AG04449 (cell line): ENCODE measurements at places on chromosomes 7 and 10.

DNA sequence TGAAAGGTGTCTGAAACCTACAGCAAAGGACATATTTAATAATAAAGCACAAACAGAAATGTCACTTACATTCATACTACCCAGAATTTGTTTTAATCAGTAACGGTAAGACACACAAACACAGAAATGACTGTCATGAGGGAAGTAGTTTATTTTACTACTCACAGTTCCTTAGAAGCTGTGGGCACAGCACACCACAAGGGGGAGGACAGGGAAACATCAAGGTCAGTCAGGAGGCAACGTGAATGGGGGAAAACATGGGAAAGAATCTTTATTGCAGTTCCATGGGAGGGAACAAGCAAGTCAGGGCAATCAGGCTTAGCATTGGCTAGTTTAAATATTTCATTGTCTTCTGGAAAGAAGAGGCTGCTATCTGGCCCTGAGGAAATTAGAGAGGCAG is 123.8 kb upstream of the PDSS1 start:
- DNase-seq = no peak

DNA sequence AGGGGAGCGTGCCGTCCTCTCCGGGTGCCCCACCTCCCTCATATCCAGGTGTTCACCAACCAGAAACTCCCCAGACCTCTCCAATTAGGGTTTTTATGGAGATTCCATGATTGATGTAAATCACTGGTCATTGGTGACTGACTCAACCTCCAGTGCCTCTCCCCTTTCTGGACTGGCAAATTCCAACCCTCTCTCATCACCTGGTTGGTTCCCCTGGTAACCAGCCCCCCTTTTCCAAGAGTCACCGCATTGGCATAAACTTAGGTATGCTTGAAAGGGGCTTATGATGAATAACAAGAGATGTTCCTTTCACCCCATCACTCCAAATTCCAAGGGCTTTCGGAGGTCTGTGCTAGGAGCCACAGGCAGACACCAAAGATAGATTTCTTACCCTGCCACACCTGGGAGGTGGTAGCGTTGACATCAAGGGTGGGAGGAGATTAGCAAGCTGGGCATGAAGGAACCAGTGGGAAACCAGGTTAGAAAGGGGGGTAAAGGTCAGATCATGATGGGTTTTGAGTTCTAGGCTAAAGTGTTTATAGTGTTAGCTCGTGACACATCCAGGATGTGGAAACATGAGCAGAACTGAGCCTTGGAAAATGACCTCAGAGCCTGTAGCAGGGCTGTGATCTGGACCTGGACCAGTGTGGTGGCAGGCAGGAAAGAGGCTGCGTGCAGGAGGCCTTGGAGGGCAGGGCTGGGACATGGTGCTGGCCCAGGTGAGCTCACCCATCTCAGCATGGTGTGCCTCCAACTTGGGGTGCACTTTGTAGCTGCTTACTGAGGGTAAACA is 45.1 kb downstream of the CAMK1D start:
- DNase-seq = no peak

DNA sequence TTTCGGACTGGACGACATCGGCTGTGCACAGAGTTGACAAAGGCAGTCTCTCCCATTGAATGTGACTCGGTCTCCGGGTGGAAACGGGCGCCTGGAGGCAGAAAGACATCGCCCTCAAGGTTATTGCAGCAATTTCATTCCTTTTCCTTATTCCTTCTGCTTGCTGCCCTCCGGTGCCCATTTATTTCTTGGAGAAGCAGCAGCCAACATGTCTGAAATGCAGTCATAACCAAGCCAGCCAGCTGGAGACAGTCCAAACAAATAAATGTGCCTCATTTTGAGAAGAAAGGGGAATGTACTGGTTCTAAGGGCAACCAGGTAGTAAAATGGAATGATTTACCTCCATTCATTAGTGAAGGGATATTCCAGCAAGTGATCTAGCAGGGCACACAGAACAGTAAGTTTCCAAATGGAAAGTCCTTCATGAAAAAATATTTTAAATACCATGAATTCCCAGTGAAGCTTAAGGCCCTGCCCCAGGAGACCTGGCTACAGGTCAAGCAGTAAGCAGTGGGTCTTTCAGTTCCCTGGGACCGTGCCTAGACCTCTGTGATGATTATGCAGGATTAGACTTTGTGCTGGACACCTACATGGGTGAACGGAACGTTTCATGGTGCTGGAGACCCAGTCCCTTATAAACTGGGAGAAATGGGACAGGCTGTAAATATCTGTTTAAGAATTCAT is 86.6 kb downstream of the ABLIM1 start:
- no peak for DNase-seq

DNA sequence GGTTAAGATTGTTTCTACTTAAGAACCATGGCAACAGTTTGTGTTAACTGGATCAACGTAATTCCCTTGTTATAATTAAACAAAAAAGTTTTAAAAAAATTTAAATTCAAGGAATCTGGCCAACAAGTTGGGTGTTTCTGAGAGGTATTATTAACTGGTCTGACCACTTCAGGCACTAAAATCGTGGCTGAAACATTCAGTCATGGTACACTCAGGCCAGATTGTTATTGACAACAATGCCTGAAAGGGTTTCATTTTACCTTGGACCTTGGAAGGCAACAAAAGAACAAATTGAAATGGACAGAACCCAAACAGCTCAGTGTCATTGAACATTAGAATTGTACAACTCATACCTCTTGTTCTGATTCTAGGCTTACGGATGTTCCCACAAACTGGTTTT is 103.3 kb upstream of the ARMC3 start:
- no peak for DNase-seq

GRCh38 chr10:71138166-71138830 is 74.1 kb upstream of the UNC5B start:
- DNase-seq = no peak

DNA sequence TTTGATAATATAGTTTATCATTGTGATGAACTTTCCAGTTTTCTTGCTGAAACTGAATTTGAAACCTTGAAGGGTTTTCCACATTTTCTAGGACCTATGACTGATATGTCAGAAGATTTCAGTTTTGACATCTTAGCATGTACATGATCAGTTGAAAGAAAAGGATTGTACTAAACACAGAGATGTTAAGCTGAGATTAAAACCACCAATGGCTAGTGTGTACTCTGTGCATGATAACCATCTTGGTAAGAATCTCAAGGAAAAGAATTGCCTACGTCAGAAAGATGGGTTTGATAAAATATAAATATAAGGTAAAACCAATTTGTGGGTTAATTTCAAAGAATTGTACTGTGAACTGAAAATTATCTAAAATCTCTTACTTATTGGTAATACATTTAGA is 776.4 kb downstream of the GATA3 start:
- no peak for DNase-seq

DNA sequence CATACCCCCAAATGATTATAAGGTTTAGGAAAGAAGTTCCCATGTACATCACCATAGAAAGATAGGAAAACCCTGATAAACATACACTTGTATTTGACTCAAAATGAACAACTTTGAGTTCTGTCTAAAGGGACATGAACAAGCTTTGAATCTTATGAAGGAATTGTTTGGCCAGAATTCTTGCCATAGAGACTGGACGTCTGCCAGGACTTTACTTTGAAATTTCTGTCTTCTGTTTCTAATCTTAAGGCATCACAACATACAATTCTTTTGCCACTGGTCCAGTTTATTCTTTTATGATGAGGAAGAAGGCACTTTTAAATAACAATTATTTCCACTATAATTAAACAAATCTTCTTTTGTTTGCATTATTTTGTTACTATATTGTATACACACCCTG is 26.2 kb upstream of the CYP26C1 start:
- DNase-seq = no peak

- DNase-seq = no peak
Observed at GRCh38 chr10:90437452-90437851, 420.4 kb downstream of the HTR7 start.

DNA sequence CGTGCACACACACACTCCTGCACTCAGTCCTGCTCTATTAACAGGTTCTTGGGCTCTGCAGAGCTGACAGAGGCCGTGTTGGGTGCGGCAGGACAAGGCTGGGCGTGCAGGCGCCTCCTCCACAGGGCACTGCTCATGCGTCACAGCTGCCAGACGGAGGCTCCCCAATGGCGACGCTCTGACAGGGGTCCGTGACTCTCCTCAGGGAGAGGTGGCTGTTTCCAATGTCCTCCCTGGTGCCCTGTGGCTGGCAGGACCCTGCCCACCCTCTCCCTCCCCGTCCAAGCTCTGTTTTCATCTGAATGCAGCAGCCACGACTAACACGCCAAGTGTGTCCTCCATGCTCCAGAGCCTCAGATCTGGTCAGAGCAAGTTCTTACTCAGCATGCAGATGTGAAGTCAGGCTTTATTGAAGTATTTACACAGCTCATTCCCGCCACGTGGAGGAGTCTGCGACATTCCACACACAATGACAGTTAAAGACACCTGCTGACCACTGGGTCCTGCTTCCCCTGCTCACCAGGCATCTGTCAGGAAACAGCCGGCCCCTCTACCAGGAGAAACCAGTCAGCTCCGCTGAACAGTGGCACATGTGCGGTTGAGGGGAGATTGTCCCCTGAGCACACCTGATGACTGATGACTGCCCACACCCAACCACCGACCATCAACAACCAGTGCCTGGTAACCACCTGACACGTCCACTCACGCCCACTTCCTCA is 116.7 kb downstream of the VIPR2 start:
- no peak for DNase-seq

DNA sequence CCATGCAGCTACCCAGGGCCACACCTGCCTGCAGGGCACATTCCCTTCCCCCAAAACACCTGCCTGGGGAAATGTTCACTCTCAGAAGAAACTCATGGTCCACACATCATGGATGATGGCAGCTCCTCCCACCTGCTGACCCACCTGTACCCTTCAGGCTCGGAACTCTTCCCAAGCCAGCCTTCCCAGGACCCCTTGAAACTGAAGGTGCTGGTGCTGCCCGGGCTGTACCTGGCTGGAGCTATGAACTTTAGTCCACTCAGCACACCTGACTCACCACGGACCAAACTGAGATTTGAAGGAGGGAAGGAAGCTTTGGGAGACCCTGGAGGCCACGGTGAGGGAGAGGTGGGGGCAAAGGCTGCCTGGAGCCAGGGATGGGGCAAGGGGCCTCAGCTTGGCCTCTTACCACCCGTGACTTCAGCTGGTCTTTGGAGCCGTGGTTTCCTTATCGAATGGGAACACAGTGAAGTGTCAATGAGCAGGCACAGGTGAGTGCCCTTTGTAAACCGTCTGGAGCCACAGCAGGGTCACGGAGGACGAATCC is 30.1 kb upstream of the INPP5A start:
- no peak for DNase-seq

- no peak for DNase-seq
Observed at GRCh38 chr10:15836807-15837206, 23.5 kb downstream of the MINDY3 start.

GRCh38 chr10:84302223-84302622 is 26.2 kb upstream of the CCSER2 start:
- no peak for DNase-seq

DNA sequence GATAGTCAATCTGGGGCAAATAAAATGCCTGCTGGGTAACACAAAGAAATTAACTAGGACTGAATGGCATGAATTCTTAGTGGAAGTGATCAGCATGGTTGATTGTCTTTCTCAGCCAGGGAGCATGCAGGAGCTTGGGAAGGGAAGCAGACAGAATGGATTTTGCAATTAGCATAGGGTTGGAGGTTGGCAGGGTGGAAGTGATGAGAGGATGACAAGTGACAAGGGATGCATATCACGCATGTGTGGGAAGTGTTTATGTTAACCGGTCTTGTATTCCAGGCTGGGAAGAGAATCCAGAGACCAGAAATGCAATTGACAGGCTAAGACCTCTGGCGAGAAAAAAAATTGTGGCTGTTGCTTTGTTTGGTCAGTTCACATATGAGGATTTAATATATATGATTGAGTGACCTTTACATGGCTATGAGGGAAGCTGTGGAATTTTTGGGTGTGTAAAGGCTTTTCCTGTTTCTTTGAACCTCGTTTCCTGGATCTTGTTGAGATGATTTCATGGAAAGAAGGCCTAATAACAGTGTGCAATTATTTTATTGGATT is 8.3 kb downstream of the MDFIC start:
- DNase-seq = no peak

DNA sequence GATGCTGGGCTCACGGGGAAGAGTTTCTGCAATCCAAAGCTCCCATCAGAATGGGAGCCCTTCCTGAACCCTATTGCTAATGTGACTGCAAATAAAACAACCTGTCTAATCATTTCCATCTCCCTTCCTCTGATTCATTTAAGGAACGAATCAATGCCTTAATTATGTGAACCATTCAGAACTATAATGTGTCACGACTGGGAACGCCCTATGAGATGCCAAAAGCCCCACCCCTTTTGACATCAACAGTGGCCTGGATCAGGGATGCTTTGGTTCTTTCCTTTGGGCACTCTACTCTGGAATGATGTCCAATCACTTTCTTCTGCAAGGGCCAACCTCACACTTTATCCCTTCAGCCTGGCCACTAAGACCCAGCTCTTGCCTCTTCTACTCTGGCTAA is 195.4 kb upstream of the AOAH start:
- DNase-seq = no peak

GRCh38 chr7:40200791-40201190 is 66.0 kb downstream of the SUGCT start:
- DNase-seq = peak; percentile 76
